ENCODE measurements at places on chromosomes 4 and X.

- DNase-seq, result no peak
These were observed 59.9 kb downstream of the CPZ start for GRCh38 chr4:8652181-8653078.

- DNase-seq, result no peak
These were observed 378 bp upstream of the RPS6KA6 start for GRCh38 chrX:84188320-84188834.

- no peak for DNase-seq
These were observed 35.3 kb upstream of the GPM6B start for GRCh38 chrX:13852001-13852695.

GRCh38 chr4:176729489-176729888 lies 63.2 kb downstream of the VEGFC start:
- DNase-seq, result no peak

DNA sequence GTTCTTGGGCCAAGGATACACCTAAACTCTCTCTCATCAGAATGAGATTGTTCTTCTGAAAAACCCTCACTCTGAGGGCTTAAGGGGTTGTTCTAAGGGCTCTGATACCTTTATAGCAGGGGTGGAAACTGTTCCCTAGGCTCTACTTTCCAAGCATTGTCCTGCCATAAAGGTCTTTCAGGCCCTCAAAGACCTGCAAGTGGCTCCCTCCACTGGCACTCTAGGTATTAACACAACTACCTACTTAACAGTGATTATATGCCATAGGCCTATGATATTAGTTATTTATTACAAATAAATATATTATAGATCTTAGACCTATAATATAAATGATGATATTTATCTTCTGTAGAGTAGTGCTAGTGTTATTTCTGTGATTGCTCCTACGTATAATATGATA lies 473.7 kb upstream of the RPS6KA3 start:
- no peak for DNase-seq

DNA sequence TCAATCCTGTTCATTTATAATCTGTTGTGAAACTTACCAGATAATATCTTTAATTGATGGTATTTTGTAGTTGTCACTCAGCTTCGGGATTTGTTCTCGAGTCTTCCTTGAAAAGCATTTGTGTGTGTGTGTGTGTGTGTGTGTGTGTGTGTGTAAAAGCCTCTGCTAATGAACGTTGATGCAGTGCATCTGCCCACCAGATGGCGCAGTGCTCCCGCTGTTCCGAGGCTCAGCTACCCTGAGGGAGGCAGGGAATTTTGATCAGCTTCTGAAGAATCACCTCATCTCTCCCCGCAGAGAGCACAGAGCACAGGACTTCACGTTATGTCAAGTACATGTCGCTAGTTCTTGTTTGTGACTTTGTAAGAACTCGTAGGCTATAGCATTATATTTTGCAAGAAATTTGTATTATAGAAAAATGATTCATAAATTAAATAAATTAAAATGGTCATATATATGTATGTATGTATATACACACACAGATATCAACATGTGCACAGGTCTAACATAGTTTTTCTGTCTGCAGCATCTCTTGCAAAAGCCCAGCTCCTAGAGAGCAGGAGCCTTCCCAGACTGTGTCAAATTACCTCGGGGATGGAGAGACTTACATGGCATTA lies 316.7 kb upstream of the IGFBP7 start:
- DNase-seq, result peak; percentile 25

DNA sequence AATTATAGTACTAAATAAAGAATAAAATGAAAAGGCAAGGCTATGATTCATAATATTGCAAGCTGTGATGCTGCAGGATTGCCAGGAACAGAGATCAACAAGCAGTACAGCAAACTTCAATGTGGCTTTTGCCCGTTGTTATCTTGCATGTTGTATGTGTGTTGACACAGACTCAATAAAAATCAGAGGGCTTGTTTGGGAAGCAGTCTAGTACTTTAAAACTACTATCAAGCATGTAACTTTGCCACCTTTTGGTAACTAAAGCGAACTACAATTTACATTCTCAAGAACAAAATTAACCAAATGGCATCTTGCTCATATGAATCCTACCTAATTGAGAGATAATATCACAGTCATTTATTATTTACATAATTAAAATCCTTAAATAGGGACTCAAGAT lies 79.8 kb upstream of the GPM6A start:
- DNase-seq, result no peak

DNA sequence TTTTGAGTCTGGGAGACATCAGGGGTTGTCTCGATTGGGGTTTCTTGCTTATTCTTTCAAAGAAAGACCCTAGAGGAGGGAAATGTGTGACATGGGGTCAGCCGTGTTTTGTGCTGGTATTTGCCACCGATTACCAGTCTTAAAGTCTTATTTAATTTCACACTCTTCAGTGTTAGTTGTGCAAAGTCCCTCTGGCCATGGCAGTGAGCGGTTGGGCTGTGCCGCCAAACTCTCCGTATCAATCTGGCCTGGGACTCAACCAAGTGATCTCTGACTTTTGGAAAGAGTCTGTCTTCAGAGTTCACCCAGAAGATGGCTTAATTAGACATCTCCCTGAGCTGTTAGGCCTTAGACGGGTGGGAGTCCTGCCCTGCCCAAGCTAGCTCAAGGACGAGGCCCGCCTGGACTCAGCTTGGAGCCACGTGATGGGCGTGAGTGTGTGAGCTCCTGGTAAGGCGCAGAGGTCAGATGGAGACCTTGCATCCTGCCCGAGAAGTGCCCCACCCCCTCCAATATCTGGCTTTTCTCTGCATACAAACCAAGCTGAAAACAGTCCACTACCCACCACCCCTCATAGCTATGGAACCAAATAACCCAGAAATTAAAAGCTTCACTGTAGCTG lies 3.8 kb upstream of the PITX2 start:
- no peak for DNase-seq

DNA sequence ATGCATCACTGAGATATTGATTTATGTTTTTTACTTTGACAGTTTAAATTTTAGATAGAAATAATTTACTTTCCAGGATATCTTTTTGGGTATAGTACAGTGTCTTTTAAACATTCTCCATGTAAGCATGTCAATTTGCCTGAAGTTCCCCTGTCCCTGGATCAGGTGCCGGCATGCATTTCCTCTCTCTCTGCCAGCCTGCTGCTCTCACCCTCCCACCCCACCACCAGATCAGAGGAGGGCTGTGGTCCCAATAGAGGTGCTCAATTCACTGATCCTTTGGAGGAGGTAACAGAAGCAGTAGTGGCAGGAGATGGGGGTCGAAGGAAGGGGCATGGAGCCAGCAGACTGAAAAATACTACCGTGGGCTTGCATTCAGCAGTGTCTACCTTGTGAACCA lies 28.3 kb upstream of the DSPP start:
- DNase-seq, result no peak
